Smooth muscle cell of the pulmonary artery (primary cell): ENCODE measurements at places on chromosomes 7 and 10. TPM values are rescaled to one million over a fixed set of nuclear protein-coding genes. Genes with fewer than 3 reads are reported as not detected.

DLX5 gene
- total RNA-seq = 0.33 and 0.89 TPM in 2 replicates

TFPI2 gene
- total RNA-seq = 59.6 and 154 TPM in 2 replicates

ST8SIA6 gene
- 0.13 TPM in 1 of 2 replicates, not detected in the other for total RNA-seq

CYP3A4 gene
- total RNA-seq = not detected in 2 replicates
